Natural killer cell (primary cell): ENCODE measurements at places on chromosomes 4 and X.

- no peak for DNase-seq
Observed at GRCh38 chr4:17232566-17233253, 279.2 kb downstream of the QDPR start.

GRCh38 chr4:82499738-82500434, 61.9 kb downstream of the TMEM150C start:
- DNase-seq: no peak

GRCh38 chr4:146960634-146961033, 15.0 kb upstream of the TTC29 start:
- no peak for DNase-seq

DNA sequence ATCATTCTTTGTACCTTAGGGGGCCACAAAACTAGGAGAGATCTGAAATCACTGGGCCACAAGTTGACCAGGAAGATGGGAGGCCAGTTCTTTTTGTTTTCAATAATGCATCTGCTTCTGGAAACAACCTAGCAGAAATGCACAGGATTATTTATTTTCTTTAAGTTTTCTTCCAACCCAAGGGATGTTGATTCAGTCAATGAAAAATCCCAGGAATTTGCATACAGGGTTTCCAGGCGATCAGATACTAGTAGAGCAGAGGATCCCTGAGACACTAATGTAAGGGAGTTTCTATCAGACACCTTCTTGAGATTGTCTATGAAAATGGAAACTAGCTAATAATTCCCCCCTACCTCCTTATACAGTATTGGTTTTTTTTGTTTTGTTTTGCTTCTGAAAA, 7.4 kb downstream of the ATOH1 start:
- DNase-seq: no peak

DNA sequence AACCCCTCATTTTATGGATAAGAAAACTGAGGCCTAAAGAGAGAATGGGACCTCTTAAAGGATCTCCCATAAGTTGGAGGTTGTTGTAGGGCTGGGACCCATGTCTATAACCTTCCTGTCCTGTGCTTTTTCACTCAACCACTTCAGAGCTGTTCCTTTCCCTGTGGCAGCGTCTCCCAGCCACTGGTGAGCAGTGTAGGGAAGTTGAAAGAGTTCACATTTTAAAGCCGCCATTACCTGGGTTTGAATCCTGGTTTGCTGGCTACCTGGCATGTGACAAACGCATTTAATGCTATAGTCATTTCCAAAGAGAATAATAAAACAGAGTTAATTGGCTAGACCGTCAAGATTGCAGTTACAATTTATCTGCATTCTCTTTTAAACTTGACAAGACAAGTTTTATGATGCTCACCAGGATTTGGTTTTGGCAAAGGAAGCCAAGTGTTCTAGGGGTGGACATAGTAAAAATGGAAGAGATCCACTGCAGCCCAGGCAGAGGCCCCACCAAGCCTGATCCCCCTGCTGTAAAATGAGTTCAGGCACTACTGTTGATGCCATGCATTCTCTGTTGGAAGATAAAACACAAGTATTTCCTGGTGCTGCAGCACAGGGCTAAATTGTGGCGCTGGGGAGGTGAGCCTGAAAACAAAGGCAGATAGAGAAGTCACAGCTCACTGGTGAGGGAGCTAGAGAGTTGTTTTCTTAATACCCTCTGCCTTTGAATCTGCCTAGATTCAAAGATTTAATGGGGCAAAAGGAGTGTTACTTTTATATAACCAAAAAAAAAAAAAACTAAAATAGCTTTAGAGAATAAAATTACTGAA, 218.7 kb downstream of the NWD2 start:
- DNase-seq: no peak

GRCh38 chr4:74555843-74556242, 110.9 kb downstream of the AREG start:
- no peak for DNase-seq

- no peak for DNase-seq
Observed at GRCh38 chr4:116664198-116664597, 421.2 kb downstream of the TRAM1L1 start.

- no peak for DNase-seq
Observed at GRCh38 chrX:121283921-121284320, 236.5 kb downstream of the GLUD2 start.

GRCh38 chrX:5672099-5672498, 556.6 kb downstream of the NLGN4X start:
- DNase-seq: no peak

DNA sequence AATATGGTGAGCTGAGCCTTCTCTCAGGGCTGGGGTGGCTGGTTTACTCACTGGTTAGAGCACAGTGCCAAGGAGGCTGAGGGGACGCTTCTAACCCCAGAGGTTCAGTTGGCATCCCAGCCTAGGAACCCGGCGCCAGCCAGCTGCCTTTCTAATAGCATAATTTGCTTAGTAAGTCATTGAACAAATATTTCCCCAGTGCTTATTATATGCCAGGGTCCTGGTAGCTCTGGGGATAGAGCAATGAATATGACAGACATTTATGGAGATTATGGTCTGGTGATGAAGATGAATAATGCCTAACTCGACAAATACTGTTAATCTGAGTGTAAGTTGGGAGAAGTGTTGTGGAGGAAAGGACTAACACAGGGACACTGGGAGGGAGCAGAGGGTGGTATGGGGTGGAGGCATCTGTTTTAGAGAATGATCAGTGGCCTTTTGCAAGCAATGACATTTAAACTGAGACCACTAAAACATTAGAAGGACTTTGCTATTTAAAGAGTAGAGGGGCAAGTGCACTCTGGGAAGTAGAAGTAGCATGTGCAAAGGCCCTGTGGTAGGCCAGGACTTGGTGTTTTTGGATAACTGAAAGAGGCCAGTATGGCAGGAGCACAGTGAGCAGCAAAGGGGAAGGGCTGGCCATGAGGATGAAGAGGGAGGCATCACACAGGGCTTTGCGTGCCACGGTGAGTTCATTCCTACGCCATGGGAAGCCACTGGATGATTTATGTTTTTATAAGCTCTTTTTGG, 71.9 kb downstream of the ATG4A start:
- DNase-seq: no peak
